ENCODE measurements at places on chromosomes 1 and 21. TPM values are rescaled to one million over a fixed set of nuclear protein-coding genes. Genes with fewer than 3 reads are reported as not detected.

Gene RPL11
- total RNA-seq, result 895 TPM

- no peak for DNase-seq
Measured at GRCh38 chr1:113946112-113946511, 17.0 kb downstream of the HIPK1 start.

- peak; percentile 77 for DNase-seq
Measured at GRCh38 chr1:244302876-244303609, 148.7 kb downstream of the ADSS2 start.

DNA sequence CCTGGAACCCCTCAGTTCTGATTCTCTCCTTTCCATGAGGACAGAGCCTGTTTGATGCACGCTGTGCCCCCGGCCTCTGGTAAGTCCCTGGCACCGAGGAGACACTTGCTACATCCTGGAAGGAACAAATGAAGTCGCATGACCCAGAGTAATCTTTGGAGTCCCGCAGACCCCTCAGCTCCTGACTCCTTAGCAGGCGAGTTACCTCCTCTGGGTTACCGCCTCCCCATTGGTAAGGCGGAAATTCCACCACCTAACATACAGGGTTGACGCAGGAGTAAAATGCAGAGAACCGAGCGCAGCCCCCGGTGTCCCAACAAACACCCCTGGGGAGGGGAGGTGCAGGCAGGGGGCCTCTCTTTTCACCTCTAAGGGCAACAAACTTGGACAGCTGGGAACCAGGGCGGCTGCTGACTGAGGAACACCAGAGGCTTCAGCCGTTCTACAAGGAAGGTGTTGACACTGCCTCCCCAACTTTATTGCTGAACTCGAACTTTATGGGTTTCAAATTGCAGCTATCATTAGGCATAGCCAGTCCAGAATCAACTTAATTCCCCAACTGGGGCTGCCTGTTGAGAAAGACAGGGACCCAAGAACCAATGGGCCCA is 115.3 kb upstream of the IFFO2 start:
- DNase-seq, result no peak

DNA sequence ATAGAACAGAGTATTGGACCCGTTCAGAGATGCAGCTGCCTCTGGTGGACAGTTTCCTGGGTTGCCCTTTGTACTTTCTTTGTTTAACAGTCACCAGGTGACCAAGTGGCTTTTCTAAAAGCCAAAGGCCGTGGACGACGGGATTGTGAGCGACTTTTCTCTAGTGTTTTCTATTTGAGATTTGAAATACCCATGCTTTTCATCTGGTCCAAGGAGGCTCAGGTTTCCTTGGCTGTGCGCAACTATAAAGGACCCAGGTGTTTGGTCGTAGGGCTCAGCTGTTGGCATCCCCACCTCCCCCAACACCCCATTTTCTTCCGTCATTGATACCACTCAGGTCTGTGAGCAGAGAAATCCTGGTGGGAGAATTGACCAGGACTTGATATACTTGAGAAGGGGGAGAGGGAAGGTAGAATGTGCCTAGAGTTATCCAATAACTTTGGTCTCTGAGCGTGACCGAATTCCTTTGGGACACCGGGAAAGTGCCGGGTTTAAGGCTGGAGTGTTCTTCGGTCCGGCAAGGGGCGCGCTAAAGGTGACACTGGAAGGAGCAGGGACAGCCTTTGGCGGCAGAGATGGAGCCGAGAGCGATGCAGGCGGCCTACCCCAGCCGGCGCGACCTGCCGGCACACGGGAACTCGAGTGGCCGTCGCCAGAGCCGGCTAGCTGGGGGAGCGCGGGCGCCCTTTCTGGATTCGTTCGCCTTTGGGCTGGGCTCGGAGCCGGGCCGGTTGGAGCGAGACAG is 83.4 kb upstream of the BMP8A start:
- no peak for DNase-seq

Gene CR1
- total RNA-seq, result 11.4 TPM

DNA sequence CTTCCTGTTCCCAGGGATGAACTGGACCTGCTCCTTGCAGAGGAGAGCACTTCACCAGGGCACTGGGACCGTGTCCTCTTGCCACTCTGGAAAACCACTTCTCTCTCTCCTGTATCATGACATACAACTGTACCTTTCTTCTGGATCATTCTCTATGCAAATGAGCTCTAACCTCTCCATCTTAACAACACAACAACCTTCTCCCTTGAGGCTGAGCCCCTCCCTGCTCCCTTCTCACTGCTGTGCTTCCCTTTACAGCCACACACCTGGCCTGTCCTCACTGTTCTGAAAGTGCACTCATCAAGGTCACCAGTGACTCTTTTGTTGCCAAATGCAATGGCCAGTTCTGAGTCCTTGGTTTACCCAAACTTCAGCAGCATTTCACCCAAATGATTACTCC is 54.5 kb upstream of the MRPS6 start:
- no peak for DNase-seq

DNA sequence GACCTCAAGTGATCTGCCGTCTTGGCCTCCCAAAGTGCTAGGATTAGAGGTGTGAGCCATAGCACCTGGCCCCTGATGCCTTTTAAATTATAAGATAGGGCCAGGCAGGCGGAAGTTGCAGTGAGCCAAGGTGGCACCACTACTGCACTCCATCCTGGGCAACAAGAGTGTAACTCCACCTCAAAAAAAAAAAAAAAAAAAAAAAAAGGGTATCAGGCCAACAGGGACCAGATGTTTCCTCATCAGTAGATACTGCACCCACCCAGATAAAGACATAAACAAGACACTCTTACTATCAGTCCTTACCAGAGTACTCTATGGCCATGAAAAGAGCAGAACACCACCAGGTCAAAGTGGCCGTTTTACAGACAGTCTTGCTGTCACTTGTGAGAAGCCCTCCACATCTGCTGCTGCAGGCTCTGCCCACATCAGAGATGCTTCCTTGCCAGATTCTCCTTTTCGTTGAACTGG is 3.3 kb downstream of the C21orf58 start:
- DNase-seq, result no peak

- no peak for DNase-seq
Measured at GRCh38 chr1:201551096-201551495, 12.2 kb downstream of the NAV1 start.

DNA sequence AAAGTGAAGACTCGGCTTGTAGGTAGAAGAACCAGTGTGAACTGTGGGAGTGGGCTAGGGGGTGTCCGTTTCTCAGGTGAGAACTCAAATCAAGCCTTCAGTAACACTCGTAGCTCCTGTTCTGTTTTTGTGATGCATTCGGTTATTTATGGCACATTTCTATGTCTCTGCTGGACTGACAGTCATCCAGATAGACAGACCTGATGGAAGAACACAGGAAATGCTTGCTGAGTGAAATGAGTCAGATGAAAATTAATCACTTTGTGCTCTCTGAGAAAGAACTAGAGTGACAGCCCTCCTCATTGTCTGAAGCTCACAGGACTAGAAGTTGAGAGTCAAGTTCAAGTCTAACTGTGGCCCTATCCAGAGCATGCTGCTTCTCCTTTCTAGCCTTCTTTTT is 360.1 kb upstream of the PLXNA2 start:
- DNase-seq, result no peak

DNA sequence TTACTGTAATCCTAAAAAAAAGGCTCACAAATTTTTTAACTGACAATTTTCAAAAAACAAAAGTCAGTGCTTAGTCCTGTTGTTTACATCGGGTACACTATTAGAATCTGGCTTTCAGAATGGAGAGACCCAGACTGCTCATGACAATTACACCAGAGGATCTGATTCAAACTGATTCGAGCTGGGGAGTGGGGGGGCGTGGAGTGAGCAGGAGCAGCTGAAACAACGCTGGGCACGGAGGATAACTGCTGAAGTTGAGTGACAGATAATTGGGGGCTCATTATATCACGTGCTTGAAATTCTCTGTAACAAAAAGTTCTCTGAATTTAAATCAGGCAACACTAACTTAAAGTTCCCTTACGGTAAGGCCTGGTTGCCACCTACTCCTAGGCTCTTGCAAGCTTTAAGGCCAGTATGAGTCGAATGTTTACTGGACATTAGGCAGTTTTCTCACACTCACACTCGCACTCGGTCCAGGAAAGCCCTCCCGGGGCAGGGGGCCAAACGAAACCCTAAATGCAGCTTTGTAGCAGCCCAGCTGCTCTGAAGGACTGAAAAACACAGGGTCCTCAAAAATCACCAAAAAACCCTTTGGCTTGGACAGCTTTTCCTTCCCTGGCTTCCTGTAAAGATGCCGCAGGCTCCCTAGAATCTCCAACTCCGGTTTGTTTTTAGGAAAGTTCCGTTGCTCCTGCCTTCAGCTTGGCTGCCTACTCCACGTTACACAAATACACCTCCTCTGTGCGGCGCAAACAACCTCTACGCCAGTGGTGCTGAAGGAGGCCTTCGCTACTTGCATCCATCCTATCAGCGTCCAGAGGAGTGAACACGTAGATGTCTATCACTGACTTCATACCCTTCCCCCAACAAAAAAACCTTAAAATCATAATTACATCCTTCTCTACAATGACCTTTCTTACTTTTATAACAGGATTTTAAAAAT is 42.9 kb downstream of the CAPZB start:
- DNase-seq, result no peak

Gene S100A2
- total RNA-seq, result 5.6 TPM

DNA sequence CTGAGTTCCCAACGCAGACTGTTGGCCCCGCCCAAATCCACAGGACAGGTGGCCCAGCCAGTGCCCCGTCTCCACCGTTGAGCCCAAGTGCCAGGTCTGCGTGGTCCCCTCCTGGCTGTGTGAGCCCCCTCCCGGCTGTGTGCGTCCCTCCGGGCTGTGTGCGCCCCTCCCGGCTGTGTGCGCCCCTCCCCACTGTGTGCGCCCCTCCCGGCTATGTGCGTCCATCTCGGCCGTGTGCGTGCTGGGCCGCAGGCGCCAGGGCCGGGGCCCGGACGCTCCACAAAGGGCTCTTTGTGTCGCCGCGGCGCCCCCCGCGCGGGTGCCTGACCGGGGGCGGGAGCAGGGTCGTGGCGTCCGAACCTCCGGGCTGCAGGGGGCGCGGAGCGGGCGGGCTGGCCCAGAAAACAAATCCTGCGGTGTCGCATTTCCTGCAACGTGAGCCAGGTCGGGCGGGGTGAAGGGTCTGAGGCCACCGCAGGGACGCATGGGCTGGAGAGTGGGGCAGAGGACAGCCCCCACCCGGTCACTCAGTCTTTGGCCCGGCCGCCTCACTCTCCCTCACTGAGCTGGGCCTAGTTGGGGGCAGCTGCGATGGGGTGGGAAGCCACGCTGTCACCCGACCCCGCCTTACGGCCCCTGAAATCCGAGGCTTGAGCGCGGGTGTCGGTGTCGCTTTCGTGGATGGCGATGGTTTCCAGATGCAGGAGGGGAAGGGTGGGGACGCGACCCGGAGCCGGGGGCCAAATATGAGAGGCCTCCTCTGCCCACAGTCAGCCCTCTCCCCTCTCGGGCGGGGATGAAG is 18.8 kb downstream of the TNFRSF25 start:
- no peak for DNase-seq

Gene CRYBG2
- 6.9 TPM for total RNA-seq

All from upper lobe of right lung (tissue), 1 donor.